CD4-positive, alpha-beta T cell treated with Interleukin-2 at 100 ng/mL for 4 hours (primary cell): ENCODE measurements at places on chromosomes 12 and 14.

DNA sequence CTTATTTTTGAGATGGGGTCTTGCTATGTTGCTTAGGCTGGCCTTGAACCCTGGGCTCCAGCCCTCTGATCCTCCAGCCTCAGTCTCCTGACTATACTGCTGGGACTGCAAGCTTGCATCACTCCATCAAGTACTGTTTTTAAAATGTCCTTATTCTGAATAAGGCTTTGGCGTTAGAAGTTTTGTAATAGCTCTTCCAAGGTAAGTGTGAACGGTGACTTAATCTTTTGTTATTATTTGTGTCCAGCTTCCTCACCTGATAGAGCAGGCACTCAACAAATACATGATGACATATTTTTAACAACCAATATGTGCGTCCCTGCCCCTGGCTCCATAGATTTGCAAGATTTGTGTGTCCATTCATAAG is 1.4 kb downstream of the C1RL start:
- DNase-seq = no peak

GRCh38 chr14:89936654-89937185 is 17.8 kb downstream of the EFCAB11 start:
- no peak for DNase-seq

DNA sequence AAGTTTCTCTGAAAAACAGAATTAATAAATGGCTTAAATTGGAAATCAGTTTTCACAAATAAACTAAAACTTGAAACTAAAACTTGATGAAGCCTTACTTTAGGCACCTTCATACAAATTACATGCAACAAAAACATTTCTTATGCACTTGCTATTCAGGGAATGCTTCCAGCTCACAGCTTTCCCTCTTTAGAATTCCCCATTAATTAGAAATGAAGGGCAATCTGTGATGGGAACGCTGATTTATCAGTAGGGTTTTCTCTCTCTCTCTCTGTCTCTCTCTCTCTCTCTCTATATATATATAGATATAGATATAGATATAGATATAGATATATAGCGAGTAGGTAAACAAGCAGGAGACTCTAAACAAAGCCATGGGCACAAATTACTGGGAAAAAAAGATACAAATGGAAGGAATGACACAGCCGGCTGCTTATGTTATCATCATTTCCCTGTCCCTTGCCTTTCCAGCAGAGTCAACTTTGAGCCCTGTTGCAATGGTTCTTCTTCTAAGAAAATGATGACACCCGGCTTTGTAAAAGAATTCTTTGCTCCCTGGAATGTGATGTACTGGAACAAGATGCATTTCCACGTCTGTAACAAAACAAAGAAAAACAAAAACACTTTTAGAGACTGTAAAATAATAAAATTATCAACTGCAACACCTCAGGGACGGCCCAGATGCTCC is 1121.6 kb upstream of the TMEM132C start:
- DNase-seq = no peak

DNA sequence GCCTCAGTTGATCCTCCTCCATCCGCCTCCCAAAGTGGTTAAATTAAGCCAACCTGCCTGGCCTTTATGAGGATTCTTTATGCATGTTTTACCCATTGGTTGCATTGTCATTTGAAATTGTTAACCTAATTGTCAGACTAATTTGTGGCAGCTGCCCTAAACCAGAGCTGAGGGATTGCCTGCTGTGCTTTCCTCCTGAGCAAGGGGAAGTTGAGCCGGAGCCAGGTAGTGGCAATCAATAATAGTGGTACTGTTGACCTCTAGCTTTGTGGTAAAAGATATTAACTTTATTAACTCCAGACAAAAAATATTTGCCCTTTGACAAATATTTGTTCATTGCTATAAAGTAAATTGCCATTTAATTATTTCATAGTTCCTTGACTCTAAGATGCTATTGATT is 5.6 kb upstream of the HEBP1 start:
- no peak for DNase-seq

DNA sequence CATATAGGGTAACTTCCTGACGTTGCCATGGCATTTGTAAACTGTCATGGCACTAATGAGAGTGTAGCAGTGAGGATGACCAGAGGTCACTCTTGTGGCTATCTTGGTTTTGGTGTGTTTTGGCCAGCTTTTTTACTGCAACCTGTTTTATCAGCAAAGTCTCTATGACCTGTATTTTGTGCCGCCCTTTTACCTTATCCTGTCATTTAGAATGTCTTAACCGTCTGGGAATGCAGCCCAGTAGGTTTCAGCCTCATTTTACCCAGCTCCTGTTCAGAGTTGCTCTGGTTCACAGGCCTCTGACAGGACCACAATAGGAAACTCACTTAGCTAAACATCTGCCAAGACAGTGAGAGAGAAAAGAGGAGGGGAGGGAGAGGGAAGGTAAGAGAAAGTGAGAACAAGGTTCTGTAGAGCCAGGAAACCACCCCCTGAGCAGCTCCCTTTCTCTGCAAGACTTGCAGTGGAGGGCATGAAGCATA is 64.8 kb upstream of the PLEKHG3 start:
- DNase-seq = no peak

DNA sequence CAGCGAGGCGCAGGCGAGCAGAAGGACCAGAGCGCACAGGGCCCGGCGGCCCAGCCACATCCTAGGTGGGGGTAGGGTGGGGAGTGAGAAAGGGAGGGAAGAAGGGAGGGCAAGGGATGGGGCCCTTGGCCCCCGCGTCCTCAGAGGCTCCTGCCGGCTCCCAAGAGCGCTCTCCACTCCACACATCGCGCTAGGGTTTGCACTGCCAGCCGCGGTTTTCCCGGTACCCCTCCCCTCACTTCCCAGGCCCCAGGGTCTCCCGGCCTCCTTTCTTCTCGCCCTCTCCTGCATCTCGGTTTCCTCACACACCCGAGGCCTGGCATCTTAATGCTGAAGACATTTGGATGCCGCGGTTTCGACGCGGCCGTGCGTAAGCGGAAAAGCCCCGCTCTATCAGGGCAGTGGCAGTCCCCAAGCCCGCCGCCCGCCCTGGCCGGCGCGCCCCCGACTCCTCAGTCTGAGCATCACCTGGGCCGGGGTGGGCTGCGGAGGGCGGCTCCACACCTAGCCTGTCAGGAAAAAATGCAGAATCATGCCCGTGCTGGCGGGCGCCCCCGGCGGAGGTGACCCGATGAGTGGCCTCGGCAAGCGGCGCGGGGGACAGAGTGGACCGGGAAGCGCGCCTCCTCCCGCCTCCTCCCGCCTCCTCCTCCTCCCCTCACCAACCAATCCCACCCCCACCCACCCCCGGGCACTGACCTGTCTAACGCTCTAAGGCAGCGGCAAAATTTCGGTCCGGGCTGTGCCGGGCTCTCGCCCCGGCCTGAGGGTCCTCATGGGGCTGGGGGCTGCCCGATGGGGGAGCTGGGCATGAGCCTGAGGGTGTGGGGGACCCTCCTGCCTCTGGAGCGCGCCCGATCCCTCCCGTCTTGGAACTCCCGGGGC is 686 bp downstream of the B4GALNT1 start:
- no peak for DNase-seq

- DNase-seq = no peak
These were observed 17.8 kb upstream of the MLEC start for GRCh38 chr12:120668868-120669840.

- DNase-seq = no peak
These were observed 206.4 kb upstream of the GZMB start for GRCh38 chr14:24840204-24840893.

DNA sequence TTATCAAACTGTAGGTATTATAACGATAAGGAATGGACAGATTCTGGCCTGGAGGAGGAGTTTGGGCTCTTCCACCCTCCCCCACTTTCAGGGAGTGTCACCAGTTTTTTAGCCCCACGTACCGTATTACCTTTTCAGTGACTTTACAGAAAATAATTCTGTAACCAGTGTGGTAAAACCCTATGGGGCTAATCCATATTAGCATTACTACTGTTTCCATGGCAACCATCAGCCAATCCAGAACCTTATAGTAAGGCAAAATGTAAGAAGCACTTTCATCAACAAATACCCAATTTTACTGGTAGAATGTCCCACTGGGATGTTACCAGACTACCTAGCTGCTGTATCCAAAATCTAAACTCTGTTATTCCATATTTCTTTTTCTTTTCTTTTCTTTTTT is 50.7 kb downstream of the BICDL1 start:
- peak; percentile 5 for DNase-seq

DNA sequence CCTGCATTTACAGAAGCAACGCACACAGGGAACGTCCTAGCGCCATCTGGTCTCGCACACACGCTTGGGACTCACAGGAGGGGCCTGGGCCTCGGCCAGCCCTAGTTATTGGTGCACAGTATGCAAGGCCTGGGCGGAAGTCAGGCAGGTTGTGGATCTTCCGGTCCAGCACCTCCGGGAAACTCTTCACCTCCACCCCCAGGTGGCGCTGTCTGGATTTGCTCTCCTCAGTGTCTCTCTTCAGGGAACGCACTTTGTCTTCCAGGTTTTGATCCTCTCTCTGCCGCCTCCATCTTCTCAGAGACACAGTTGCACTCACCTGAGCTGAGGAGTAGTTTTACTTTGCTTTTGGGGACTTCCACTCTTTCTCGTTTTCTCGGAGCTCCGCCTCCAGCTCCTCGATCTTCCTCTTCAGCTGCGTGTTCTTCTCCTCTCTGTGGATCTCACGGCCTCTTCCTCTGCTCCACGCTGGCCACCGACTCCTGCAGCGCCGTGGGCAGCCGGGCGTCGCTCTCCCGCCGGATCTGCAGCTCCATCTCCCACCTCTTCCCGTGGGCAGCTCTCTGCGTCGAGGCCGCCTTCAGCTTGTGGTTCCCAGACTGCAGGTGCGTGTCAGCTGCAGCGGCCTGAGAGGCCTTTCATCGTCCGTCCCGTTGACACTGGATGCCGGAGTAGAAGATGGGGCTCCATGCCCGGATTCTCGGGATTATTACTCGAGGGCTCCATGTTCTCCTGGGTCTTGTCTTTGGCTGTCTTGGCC is 933.8 kb downstream of the TMEM121 start:
- DNase-seq = peak; percentile 62

GRCh38 chr12:131281016-131281415 is 327.3 kb downstream of the ADGRD1 start:
- DNase-seq = no peak

GRCh38 chr12:115660211-115660805 is 617.2 kb downstream of the MED13L start:
- no peak for DNase-seq

GRCh38 chr12:92863251-92863650 is 65.8 kb downstream of the EEA1 start:
- no peak for DNase-seq

GRCh38 chr12:70660620-70661219 is 23.5 kb upstream of the PTPRB start:
- peak; percentile 5 for DNase-seq

DNA sequence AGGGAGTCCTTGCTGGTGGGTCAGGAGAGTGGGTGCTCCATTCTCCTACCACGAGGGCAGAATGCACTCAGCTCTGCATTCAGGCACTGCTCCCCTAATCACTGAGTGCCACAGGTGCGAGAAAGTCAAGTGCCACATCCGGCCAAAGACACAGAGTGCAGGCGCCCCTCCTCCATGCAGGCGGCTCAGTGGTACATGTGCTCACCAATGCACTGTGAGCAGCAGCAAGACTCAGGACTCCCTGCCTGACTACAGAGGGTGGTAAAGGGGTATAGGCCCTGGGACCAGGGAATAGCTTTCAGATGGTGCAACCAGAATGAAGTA is 32.9 kb downstream of the ZFYVE21 start:
- peak; percentile 48 for DNase-seq

DNA sequence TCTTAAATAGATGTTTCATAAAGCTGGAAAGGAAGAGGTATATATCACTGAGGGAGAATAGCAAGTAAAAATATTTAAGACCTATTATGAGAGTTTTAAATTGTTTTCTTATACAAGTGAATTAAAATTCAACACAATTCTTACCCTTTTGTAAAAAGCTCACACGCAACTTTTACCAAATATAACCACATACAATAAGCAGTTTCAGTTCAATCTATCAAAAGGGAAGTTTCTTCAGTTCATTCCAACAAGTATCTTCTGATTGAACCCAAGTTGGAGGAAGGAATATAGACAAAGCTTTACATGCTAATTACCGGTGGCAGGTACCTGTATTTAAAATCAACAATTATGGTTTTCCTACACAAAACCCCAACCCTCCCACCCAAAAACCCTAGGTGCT is 41.1 kb downstream of the GTF2A1 start:
- no peak for DNase-seq

GRCh38 chr12:77122236-77122635 is 56.9 kb upstream of the E2F7 start:
- no peak for DNase-seq

GRCh38 chr12:92020983-92021665 is 124.5 kb downstream of the BTG1 start:
- DNase-seq = no peak

GRCh38 chr14:55910601-55911243 is 207.5 kb upstream of the PELI2 start:
- DNase-seq = no peak

DNA sequence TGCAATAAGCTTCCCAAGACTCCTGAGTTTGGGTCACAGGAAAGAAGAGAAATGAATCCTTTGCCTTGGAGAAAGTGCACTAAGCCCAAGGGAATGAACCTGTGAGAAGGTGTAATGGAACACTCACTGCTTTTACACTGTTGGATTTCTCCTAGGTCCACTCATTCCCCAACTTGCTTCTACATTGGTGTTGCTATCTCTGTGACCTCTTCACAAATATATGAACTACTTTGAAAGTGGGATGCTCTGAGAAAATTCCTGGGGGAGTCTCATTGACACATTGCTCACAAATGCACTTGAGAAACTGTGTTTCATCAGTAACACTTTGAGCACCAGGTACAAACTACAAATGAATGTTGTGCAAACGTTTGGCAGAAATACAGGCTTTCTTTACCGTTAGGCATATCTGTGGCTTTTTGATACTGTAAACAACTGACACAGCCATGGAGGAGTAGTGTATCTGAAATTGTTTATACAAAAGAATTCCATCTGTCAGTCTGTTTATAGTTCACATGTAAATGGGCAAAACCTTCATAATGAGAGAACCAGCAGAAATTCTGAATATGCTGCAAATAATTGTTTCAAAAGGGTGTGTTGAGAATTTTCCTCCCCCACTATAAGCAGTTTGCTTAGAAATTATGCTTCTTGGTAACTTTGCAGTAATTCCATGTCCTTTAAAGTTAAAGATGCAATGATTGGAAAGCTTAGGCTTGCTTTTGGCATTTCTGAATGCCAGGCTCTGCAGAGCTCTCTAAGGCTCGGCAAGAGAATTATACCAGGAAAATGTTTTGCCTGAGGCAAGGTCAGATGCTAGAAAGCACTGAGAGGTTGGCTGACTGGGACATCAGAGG is 348.5 kb upstream of the DDHD1 start:
- DNase-seq = no peak

GRCh38 chr14:94128216-94128839 is 1.1 kb downstream of the IFI27L2 start:
- no peak for DNase-seq

- DNase-seq = no peak
These were observed 66.6 kb downstream of the MON2 start for GRCh38 chr12:62533087-62533754.

GRCh38 chr12:54561164-54561563 is 11.8 kb downstream of the PDE1B start:
- no peak for DNase-seq

- no peak for DNase-seq
These were observed 5.7 kb upstream of the MLF2 start for GRCh38 chr12:6758506-6759095.
